ENCODE measurements at places on chromosomes 2 and 18. TPM values are rescaled to one million over a fixed set of nuclear protein-coding genes. Genes with fewer than 3 reads are reported as not detected.

Gene RTP5
- total RNA-seq = 0.13 TPM

DNA sequence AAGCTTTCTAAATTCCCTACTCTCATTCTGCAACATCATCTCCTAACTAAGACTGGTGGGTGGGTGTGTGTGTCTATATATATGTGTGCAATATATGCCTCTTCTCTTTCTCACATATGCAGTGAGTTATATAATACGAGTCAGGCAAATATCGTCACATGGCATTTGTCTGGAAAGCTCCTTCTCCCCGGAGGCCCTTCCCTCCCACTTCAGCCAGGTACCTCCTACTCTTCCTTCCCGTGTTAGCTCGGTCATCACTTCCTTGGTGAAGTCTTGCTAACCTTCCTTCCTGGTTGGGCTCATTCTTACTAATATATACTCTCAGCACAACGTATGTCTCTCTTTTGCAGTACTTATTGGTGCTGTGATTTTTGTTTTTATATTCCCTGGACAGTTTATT is 66.4 kb upstream of the NCK2 start:
- no peak for DNase-seq

DNA sequence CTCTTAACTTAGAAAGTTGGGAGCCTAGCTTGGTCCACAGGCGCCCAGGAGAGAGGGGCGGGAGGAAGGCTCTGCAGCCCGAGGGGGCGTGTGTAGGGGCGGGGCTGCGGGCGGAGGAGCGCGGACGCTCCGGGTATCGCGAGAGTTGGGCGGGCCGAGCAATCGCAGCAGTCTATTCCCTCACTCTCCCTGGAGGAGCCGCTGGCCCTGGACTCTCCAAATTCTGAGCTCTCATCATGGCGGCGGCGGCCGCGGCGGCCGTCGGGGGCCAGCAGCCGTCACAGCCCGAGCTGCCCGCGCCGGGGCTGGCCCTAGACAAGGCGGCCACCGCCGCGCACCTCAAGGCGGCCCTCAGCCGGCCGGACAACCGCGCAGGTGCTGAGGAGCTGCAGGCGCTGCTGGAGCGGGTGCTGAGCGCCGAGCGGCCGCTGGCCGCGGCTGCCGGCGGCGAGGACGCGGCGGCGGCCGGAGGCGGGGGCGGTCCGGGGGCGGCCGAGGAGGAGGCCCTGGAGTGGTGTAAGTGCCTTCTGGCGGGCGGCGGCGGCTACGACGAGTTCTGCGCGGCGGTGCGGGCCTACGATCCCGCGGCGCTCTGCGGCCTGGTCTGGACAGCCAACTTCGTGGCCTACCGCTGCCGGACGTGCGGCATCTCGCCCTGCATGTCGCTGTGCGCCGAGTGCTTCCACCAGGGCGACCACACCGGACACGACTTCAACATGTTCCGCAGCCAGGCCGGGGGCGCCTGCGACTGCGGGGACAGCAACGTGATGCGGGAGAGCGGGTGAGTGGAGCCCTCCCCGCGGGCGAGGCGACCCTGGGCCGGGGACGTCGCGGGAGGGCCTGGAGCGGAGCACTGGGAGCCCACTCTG is at the start of gene UBR3:
Gene UBR3 (plus strand): TSS at position 183 of the 869 bp plus-strand sequence. CDS start 54 bp downstream, at position 237.
- peak; percentile 89 for DNase-seq

DNA sequence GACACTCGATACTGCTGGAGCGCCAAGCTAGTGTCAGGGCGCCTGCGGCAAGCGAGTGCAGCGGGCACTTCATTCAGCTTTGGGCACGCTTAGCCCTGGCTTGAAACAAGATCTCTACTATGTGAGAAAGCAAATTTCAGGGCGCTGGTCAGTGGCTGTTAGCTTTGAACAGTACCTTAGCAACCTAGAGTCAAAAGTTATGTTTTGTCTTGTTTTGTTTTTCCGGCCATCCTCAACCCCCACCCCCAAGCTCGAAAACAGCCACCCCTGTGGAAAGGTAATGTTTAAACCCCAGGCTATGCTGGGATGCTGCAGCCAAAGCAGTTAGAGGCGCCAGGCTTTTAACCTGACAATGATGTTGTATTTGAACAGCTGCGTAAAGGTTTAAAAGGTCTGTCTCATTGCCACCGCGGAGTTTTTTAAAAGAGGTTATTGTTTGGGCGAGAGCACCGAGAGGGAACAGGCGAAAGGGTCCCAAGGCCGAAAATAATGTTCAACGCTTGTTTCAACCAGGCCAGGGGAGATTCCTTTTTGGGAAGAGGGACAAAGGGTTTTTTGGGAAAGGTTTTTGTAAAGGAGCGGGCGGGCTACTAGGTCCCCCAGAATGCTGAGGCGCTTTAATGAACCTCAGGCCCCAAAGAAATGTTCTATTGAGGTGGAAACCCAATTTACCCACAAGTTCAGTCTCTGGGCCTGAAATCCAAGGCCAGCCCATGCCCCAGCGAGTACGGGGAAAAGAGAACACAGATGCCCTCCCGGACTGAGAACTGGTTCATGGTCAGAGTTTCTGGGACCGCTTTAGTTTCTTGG is 2.3 kb upstream of the HOXD10 start:
- DNase-seq = no peak

DNA sequence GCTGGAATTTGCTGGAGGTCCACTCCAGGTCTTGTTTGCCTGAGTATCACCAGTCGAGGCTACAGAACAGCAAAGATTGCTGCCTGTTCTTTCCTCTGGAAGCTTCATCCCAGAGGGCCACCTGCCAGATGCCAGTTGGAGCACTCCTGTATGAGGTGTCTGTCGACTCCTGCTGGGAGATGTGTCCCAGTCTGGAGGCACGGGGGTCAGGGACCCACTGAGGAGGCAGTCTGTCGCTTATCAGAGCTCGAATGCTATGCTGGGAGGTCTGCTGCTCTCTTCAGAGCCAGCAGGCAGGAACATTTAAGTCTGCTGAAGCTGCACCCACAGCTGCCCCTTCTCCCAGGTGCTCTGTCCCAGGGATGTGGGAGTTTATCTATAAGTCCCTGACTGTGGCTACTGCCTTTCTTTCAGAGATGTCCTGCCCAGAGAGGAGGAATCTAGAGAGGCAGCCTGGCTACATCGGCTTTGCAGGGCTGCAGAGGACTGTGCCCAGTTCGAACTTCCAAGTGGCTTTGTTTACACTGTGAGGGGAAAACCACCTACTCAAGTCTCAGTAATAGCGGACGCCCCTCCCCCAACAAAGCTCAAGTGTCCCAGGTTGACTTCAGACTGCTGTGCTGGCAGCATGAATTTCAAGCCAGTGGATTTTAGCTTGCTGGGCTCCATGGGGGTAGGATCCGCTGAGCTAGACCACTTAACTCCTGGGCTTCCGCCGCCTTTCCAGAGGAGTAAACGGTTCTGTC is 301.1 kb downstream of the ERBB4 start:
- no peak for DNase-seq

DNA sequence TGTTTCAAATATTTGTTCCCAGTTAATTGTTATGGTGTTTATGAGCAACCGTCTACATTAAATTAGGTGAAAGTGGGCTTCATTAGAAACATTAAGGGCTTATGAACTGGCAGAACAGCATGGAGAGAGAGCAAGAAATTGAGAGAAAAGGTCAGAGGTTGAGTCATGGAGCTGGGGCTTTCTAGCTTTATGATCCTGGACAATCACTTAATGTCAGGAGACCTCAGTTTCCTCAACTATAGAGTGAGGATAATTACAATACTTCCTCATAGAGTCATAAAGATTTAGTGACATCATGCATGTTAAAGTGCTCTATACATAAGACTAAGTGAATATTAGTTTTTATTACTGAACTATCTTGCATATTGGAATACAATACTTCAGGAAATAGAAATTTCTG is 83.9 kb downstream of the PLCL1 start:
- no peak for DNase-seq

DNA sequence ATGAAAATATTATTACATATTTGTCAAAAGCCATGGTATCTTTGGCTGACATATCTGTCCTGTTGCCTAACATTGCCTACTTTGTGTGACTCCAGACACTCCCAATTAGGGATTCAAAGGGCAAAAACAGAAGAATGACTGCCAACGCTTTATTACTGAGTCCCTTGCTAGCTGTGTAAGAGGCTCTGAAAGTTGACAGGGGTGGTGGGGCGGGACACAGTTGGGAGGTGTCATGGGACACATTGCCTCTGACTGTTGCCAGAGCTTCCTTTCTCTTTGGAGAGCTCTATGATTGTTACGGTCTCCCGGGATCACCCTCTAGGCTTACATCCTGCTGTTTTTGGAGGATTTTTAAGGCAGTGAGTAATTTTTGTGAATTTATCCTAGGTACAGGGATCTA is 249.6 kb upstream of the ACVR2A start:
- no peak for DNase-seq

DNA sequence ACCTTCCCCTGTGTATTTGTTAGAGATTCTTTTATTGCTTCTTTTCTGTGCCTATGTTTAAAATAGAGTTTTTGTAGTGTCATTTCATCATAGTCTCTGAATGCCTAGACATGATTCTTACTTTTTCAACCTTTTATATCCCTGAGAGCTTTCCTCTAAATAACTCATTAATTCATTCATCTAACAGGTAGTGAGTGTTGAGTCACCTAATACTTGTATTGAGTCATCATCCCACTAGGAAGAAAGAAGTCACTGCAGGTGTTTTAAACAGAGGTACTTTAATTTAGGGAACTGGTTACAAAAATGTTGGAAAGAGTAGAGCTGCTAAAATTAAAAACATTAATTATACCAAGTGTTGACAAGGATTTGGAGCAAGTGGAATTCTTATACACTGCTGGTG is 18.5 kb upstream of the NMS start:
- no peak for DNase-seq

Gene RAMP1
- total RNA-seq = 0.46 TPM

GRCh38 chr2:27306573-27307286 is 1.5 kb downstream of the UCN start:
- DNase-seq = no peak

DNA sequence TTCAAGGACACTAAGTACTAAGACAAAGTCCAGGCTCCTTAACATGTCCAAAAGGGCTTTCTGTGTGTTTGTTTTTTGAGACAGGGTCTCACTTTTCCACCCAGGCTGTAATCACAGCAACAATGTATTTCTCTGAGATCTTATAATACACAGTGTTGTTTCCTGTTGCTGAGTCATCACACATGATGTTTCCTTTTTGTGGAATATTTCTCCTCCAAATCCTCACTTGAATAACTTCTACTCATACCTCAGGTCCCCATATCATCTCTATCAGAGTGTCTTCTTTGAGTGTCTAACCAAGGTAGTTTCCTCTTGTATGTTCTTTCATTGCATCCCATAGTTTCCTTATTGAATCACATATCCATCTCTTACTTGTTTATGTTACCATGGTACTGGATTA is 632.0 kb upstream of the PIK3C3 start:
- no peak for DNase-seq

- no peak for DNase-seq
Observed at GRCh38 chr2:128360711-128361110, 42.0 kb upstream of the HS6ST1 start.

GRCh38 chr2:15494877-15495276 is 66.3 kb downstream of the NBAS start:
- DNase-seq = no peak

Gene SMAD7
- 13.6 TPM for total RNA-seq

GRCh38 chr2:21687589-21687988 is 563.8 kb downstream of the TDRD15 start:
- no peak for DNase-seq

DNA sequence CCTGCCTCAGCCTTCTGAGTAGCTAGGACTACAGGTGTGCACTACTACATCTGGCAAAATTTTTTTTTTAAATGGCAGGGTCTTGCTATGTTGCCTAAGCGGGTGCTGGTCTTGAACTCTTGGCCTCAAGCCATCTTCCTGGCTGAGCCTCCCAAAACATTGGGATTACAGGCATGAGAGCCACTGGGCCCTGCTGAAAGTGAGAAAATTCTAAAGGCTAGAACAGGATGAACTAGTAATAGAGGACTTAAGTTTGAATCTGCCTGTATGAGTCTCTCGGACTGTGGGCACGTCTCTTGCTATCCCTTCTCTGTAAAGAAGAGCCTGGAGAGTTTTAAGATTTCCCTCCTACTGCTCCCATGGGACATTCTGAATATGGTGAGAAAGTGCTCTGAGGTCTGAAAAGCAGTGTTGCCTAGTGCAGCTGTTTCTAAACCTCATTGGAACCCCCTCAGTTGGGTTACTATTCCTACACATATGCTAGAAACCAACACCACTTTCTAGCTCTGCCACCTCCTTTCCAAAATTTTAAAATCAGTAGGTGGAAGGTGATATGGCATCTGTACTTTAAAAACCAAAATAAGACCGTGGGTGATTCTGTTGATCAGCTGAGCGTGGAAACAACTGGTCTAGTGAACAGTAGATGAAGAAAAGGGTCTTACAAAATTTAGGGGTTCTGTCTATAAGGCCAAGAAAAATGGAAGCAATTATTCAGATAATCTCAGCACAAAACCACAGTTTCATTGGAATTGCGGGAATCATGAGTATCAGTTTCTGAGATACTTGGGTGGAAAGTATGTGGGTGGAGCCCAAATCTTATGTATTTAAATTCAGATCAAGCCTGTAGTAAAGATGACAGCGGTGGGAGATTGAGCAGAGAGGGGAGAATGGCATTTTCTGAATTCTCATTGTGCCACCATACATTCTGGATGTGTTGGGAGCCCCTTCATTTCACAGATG is 259.8 kb upstream of the CXCR4 start:
- DNase-seq = no peak

GRCh38 chr2:145547620-145548019 is 1027.7 kb upstream of the ZEB2 start:
- DNase-seq = no peak

Gene CRACDL
- total RNA-seq = 0.16 TPM

GRCh38 chr2:36965751-36966369 is 476 bp downstream of the STRN start:
- DNase-seq = peak; percentile 15

DNA sequence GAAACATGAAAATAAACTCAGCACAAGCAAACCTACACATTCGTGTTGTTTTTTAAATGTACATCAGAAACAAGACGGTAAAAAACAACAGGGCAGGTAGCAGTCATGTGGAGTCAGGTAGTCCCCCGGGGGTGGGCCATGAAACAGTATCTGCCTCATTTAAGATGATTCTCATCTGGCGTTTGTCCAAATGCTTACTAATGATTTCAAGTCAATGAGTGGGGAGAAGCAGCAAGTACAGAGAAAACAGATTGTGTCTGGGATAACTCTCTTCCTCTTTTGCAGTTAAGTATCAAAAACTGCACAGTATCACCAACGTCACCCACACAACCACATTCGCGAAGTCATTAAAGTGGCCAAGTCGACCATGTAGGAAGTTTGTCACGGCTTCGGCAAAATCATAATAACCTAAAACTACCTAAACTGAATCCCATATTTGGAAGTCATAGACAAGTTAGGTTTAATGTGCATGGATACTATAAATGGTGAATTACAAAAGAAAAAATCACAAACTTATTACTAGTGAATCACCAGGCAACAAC is 1.3 kb downstream of the LAPTM4A start:
- DNase-seq = peak; percentile 7

GRCh38 chr2:151981886-151982285 is 117.0 kb downstream of the CACNB4 start:
- DNase-seq = no peak

Gene LINC00305
- total RNA-seq = not detected

Gene CDCA7
- 36.9 TPM for total RNA-seq

GRCh38 chr2:191754103-191754502 is 76.2 kb downstream of the NABP1 start:
- no peak for DNase-seq

Gene WNT6
- not detected for total RNA-seq

Data from activated T-cell treated with anti-CD3 and anti-CD28 coated beads, Interleukin-2, amount 50 U/mL, for 4 hours (primary cell).